T-helper 17 cell (primary cell): ENCODE measurements at places on chromosomes 12 and 14.

- H3K4me1 ChIP-seq: peaks cover 23% of the 10 kb centered on the region
- no peak overlapping the region for H3K4me3 ChIP-seq
- no peaks in the 10 kb centered on the region for H3K27me3 ChIP-seq
- no peak for DNase-seq
- H3K27ac ChIP-seq: no peak overlapping the region
- no peaks in the 10 kb centered on the region for H3K36me3 ChIP-seq
These were observed 2.9 kb upstream of the PFDN5 start for GRCh38 chr12:53292426-53292825.

- no peak overlapping the region for H3K4me3 ChIP-seq
- H3K36me3 ChIP-seq: peaks cover 2% of the 10 kb centered on the region
- DNase-seq: no peak
- H3K27ac ChIP-seq: no peak overlapping the region
These were observed 67.8 kb upstream of the TMCC3 start for GRCh38 chr12:94718114-94718513.

GRCh38 chr12:1865284-1865866 lies 45.0 kb downstream of the LRTM2 start:
- no peak overlapping the region for H3K27ac ChIP-seq
- no peaks in the 10 kb centered on the region for H3K36me3 ChIP-seq
- peaks cover 23% of the 10 kb centered on the region for H3K27me3 ChIP-seq
- H3K4me3 ChIP-seq: no peak overlapping the region

DNA sequence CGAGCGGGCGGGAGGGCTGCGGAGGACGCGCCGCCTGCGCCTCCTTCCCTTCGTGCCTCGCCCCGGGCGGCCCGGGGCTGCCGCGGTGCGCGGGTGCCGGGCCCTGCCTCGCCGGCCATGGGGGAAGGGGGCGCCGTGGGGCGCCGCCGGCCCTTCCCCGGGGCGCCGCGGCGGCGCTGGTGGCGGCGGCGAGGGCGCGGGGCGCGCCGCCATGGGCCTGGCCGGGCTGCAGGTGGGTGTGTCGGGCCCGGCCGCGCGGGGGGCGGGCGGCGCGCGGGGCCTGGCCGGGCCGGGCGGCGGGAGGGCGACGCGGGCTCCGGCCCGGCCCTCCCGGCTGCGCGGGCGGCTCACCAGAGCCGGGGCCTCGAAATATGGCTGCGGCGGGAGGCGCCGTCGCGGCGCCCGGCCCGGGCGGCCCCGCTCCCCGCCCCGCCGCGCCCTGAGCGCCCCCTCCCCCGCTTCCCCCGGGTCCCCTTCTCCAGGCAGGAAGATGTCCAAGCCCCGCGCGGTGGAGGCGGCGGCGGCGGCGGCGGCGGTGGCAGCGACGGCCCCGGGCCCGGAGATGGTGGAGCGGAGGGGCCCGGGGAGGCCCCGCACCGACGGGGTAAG lies 5.1 kb downstream of the KMT5A start:
- no peak overlapping the region for H3K27ac ChIP-seq
- no peaks in the 10 kb centered on the region for H3K27me3 ChIP-seq
- H3K36me3 ChIP-seq: peaks cover 2% of the 10 kb centered on the region
- H3K4me3 ChIP-seq: no peak overlapping the region

GRCh38 chr12:116737774-116738657 lies at the start of the genes RNFT2 and SPRING1:
Gene RNFT2 (plus strand): TSS chr12:116738315. CDS start chr12:116740498, 2,183 bp downstream.
Gene SPRING1 (minus strand): TSS chr12:116738069. CDS start chr12:116737900, 169 bp downstream.
- peak within 1 kb of the TSS; percentile 93 for H3K27ac ChIP-seq
- peak within 1 kb of the TSS; percentile 96 for H3K4me3 ChIP-seq
- peak; percentile 98 for DNase-seq

GRCh38 chr14:76473481-76474263 lies 97.7 kb downstream of the ESRRB start:
- no peak for DNase-seq
- H3K27me3 ChIP-seq: peaks cover 48% of the 10 kb centered on the region
- no peaks in the 10 kb centered on the region for H3K36me3 ChIP-seq
- H3K4me1 ChIP-seq: no peaks in the 10 kb centered on the region
- no peak overlapping the region for H3K27ac ChIP-seq

- peak overlapping the region; percentile 52 for H3K4me3 ChIP-seq
- H3K27me3 ChIP-seq: no peaks in the 10 kb centered on the region
- H3K27ac ChIP-seq: peak overlapping the region; percentile 70
- peaks cover 18% of the 10 kb centered on the region for H3K4me1 ChIP-seq
- H3K36me3 ChIP-seq: peaks cover 2% of the 10 kb centered on the region
- DNase-seq: no peak
These were observed 35.1 kb upstream of the GRIP1 start for GRCh38 chr12:66713984-66714383.

GRCh38 chr12:130873825-130874224 lies 2.0 kb downstream of the RAN start:
- H3K36me3 ChIP-seq: no peaks in the 10 kb centered on the region
- peak overlapping the region; percentile 94 for H3K4me3 ChIP-seq
- H3K27ac ChIP-seq: peak overlapping the region; percentile 90
- H3K27me3 ChIP-seq: no peaks in the 10 kb centered on the region
- no peak for DNase-seq

DNA sequence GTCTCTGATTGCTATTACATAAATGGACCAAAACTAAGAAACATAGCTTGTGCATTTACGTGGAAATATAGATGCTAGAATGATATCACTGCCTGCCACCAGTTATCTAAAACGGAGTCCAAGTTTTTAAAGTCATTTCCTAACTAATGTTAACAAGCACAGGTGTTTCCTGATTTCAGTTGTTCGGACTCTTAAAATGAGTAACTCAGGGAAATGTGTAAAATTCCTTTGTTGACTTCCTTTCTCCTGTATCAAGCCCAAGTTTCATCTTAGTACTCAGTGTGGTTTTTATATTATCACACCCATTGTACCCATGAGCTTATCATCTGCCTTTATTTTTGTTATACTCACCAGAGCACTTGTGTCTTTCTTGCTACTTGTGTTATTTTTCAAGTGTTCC lies 13.2 kb upstream of the PRKCH start:
- H3K4me3 ChIP-seq: no peak overlapping the region
- no peak for DNase-seq
- H3K36me3 ChIP-seq: peaks cover 9% of the 10 kb centered on the region
- H3K27me3 ChIP-seq: no peaks in the 10 kb centered on the region
- peaks cover 6% of the 10 kb centered on the region for H3K4me1 ChIP-seq

DNA sequence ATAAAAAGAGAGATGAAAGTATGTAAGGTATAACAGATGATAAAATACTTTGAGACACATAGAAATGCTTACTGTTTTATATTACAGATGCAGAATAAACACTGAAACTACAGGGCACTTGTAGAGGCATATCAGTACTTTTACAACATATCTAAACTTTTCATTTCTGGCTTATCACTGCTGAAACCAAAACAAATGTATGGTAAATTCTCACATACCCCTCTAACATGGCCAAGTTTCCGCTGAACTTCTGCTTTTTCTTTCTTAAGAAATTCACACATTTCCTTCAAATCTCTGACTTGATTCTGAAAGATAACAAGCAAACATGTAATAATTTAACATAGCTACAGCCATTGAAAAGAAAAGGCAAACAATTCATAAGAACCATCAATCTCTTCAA lies 33.3 kb upstream of the C12orf50 start:
- peaks cover 6% of the 10 kb centered on the region for H3K4me1 ChIP-seq
- H3K36me3 ChIP-seq: peaks cover 3% of the 10 kb centered on the region
- H3K27ac ChIP-seq: no peak overlapping the region
- no peak for DNase-seq
- no peak overlapping the region for H3K4me3 ChIP-seq

GRCh38 chr12:32541754-32542374 lies 137.2 kb upstream of the DNM1L start:
- peaks cover 4% of the 10 kb centered on the region for H3K36me3 ChIP-seq
- H3K4me3 ChIP-seq: no peak overlapping the region
- H3K27ac ChIP-seq: no peak overlapping the region
- H3K27me3 ChIP-seq: peaks cover 41% of the 10 kb centered on the region
- DNase-seq: no peak
- H3K4me1 ChIP-seq: peaks cover 7% of the 10 kb centered on the region

DNA sequence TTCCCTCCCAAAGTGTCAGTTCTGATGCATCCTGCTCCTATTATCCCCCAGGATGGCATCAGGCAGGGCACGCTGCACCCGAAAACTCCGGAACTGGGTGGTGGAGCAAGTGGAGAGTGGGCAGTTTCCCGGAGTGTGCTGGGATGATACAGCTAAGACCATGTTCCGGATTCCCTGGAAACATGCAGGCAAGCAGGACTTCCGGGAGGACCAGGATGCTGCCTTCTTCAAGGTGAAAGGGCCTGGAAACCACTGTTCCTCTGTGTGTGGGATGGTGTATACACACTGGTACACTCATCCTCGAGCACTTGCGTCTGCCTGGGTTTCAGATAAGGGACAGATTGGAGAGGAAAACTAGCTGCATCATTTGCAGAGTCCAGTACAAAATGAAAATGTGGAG lies 1.0 kb downstream of the IRF9 start:
- H3K4me3 ChIP-seq: peak overlapping the region; percentile 99
- no peak for DNase-seq
- peaks cover 34% of the 10 kb centered on the region for H3K4me1 ChIP-seq
- H3K27me3 ChIP-seq: no peaks in the 10 kb centered on the region

GRCh38 chr14:47949006-47949405 lies 273.6 kb upstream of the MDGA2 start:
- H3K27ac ChIP-seq: no peak overlapping the region
- H3K4me1 ChIP-seq: no peaks in the 10 kb centered on the region
- no peaks in the 10 kb centered on the region for H3K36me3 ChIP-seq
- H3K27me3 ChIP-seq: no peaks in the 10 kb centered on the region
- no peak for DNase-seq
- no peak overlapping the region for H3K4me3 ChIP-seq

DNA sequence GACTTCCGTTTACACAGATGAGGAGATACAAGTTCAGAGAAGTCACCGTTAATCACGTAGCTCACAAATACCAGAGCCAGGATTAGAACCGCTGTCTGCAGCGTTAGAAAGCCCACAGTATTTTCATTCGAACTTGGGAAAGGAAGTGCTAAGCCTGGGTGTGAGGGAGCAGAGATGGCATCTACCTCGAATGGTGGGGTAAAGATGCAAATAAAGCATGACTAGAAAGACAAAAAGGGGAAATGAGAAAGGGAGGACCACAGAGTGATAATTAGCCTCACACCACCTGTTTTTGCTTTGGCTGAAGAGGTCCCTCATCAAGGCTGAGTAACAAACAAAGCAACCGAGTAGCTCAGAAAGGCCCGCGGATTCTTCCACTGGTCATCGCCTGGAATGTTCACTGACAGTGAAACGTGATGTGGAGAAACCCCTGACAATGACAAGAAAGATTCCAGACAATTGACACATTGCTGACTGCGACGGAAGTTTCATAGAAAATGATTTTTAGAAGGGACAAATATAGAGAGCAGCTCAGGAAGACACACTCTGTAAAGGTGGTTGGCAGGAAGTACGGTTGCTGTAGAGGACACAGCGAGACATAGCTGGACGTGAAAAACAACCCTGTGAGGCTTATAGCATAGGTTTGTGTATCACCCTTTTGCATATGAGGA lies 31.5 kb upstream of the BHLHE41 start:
- DNase-seq: no peak
- peaks cover 3% of the 10 kb centered on the region for H3K4me1 ChIP-seq
- no peak overlapping the region for H3K27ac ChIP-seq
- peaks cover 54% of the 10 kb centered on the region for H3K27me3 ChIP-seq

GRCh38 chr12:105933671-105934665 lies 204.8 kb downstream of the NUAK1 start:
- DNase-seq: no peak
- no peak overlapping the region for H3K4me3 ChIP-seq
- H3K36me3 ChIP-seq: no peaks in the 10 kb centered on the region
- peaks cover 16% of the 10 kb centered on the region for H3K27me3 ChIP-seq
- no peaks in the 10 kb centered on the region for H3K4me1 ChIP-seq
- H3K27ac ChIP-seq: no peak overlapping the region

DNA sequence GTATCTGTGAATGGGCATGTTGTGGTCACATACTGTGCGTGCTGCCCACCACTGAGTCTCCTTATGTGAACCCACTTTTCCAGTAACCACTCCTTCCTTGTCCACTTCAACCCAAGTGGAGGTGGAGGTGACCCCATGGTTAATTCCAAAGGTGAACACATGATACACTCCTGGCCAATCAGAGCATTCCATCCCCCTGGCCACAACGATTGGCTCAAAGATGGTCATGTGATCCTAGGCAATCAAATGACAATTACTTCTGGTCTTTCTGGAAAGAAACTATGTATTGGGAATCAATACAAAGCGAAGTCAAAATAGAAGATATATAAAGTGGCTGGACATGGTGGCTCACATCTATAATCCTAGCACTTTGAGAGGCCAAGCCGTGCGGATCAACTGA lies 20.2 kb upstream of the CCDC60 start:
- H3K27me3 ChIP-seq: peaks cover 6% of the 10 kb centered on the region
- no peaks in the 10 kb centered on the region for H3K36me3 ChIP-seq
- no peaks in the 10 kb centered on the region for H3K4me1 ChIP-seq

DNA sequence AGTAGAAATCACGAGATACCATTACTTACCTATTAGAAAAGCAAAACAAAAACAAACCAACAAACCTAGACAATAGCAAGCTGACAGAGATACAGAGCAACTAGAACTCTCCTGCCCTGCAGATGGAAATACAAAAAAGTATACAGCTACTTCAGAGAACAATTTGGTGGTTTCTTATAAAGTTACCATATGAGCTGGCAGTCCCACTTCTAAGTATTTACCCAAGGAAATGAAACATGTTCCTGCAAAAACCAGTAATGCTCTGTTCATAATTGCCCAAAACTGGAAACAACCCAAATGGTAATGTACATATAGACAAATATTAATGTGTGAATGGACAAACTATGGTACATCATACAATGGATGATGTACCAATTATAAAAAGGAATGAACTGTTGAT lies 31.7 kb downstream of the FUT8 start:
- no peak overlapping the region for H3K27ac ChIP-seq
- no peak for DNase-seq
- no peak overlapping the region for H3K4me3 ChIP-seq

DNA sequence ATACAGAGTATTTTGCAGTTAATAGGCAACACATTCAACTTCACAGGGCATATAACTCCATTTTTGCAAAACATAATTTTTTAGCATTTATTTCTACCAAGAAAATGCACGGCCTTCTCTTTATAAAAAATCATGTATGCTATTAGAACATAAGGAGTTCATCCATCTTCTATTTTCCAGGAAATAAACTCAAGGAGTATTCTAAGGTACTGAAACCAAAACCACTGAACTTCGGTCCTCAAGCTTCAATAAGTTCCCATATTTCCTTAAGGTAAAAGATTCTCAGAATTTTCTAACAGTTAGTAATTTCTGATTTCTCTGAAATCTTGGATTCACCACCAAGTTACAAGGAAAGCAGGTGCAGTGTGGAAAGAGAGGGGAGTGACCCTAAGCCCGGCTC lies 113.3 kb upstream of the DIO2 start:
- no peak for DNase-seq
- H3K27ac ChIP-seq: no peak overlapping the region
- no peaks in the 10 kb centered on the region for H3K36me3 ChIP-seq
- no peaks in the 10 kb centered on the region for H3K4me1 ChIP-seq

DNA sequence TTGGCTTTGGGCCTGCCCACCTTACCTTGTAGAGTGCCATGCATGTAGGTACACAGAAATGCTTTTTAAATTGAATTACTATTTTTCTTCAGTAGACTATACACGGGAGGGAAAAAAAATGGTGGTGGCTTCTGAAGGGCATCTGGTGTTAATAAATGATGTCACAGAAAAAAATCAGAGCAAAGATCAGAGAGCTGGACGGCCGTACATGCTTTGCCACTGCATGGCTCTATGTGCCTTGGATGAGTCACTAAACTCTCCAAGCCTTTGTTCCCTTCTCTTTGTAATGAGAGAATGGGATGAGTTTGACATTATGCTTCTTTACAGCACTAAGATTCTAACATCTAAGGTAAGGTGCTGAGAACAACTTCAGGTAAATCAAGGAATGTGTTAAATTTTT lies 376.4 kb upstream of the DDHD1 start:
- H3K27ac ChIP-seq: no peak overlapping the region
- no peaks in the 10 kb centered on the region for H3K27me3 ChIP-seq
- no peak for DNase-seq
- no peak overlapping the region for H3K4me3 ChIP-seq
- no peaks in the 10 kb centered on the region for H3K4me1 ChIP-seq
